ENCODE measurements at places on chromosomes 13 and 19.

DNA sequence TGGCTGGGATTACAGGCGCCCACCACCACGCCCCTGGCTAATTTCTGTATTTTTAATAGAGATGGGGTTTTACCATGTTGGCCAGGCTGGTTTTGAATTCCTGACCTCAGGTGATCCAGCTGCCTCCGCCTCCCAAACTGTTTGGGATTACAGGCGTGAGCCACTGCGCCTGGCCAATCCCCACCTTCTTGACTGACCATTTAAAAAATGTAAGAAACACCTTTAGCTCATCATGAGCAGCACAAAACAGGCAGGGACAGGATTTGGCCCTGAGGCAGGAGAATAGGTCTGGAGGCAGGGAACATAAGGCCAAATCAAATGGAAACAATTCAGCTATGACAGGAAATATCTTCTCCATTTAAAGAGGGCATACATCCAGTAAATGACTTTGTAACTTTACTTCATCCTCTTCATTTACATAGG, 1.4 kb upstream of the MPV17L2 start:
- DNase-seq, result no peak

DNA sequence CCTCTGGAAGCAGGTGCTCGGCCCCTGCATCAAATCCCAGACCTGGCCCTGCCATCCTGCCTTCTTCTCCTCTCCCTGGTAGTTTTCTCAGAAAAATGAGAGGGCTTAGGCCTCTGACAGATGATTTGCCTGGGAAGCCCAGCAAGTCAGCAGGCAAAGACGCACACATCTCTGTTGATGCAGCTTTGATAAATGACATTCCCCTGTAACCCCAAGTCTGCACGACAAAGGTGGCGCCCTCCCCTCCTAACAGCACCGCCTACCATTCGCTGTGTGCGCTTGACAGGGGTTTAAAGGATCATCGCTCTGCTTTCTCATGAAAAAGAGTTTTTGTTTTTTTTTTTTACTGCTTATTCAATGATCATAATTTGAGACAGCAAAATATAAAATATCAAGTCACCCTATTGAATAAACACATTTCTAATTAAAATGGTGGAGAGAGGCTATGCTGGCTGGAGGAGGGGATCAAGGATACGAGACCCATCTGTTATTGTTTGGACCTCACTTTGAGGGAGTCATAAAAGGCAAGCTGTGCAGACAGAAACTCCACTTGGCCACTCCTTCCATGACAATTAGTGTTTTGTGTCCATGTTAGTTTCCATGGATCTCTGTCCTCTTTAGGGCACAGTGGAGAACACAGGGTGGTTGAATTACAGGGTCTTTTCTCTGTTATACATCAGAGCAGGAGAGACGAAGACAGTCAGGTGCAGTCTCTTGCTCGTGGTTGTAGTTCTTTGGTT, 126.1 kb downstream of the FGF9 start:
- DNase-seq, result no peak

DNA sequence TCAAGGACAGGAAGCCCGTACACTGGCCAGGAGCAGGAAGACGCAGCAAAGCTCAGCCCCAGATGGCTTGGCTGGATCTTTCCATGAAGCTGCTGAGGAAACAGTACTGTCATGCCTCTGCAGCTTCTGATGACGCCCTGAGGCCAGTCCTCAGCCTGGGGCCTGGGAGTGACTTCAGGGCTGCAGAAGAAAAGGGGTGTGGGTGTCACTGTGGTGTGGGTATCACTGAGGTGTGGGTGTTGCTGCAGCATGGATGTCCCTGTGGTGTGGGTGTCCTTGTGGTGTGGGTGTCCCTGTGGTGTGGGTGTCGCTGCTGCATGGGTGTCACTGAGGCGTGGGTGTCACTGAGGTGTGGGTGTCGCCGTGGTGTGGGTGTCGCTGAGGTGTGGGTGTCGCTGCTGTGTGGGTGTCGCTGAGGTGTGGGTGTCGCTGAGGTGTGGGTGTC, 12.0 kb upstream of the GAS6 start:
- no peak for DNase-seq

GRCh38 chr13:80342471-80343371, 1.8 kb upstream of the SPRY2 start:
- peak; percentile 81 for DNase-seq

DNA sequence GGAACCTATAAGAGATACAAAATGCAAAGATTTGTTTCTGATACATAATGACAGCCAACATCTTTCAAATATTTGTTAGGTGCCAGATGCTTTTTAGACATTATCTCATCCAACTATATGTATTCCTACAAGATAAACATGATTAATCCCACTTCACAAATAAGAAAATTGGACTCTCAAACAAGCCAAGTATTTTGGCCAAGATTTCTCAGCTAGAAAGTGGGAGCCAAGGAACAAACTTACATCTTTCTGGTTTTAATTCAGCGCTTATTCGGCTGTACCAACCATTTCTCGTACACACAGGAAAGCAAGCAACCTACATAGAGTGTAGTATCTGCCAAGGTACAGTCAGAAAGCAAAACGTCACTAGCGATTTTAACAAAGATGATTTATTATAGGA, 85.7 kb upstream of the SERP2 start:
- no peak for DNase-seq
